ENCODE measurements at places on chromosomes 7 and 10. TPM values are rescaled to one million over a fixed set of nuclear protein-coding genes. Genes with fewer than 3 reads are reported as not detected.

DNA sequence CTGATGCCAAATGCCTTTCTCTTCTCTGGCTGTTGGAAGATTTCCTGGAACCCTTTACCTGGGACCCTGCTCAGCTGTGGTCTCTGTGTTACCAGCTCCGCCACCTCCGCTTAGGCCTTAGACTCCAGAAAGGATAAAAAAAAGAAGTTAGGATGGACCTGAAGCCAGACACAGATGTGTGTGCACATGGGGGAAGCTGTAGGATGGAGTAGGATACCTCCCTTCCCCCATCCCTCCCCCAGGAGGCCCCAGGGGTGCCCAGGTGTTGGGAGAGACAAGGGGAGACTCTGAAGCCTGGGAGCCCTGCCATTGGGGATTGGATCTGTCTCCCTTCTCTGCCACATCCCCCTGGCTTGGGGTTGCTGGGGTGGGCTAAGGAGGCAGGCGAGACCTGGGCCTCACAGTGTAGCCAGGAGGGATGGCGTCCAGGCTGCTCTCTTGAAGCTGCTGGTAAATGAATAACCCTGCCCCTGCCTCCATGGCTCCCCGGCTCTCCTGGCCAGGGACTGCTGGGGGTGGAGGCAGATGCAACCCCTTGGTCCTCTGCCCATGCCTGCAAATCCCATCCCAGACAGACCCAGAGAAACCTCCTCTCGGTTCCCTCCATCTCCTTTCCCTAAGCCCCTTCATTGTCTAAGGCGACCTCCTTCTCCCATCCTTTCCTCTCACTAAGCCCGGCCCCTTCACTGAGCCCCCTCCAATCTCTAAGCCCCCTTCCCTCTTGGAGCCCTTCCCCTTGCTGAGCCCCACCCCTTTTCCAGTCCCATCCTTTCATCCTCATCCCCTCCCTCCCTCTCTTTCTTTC lies 8.0 kb downstream of the CLDN3 start:
- no peak for DNase-seq
- H3K27ac ChIP-seq = no peak overlapping the region
- no peak overlapping the region for H3K4me3 ChIP-seq
- H3K27me3 ChIP-seq = no peaks in the 10 kb centered on the region
- no peaks in the 10 kb centered on the region for H3K36me3 ChIP-seq

GRCh38 chr7:11960621-11961020 lies 128.6 kb upstream of the THSD7A start:
- H3K4me3 ChIP-seq = no peak overlapping the region
- H3K4me1 ChIP-seq = no peaks in the 10 kb centered on the region
- no peaks in the 10 kb centered on the region for H3K27me3 ChIP-seq

- H3K36me3 ChIP-seq = no peaks in the 10 kb centered on the region
- DNase-seq = no peak
- H3K4me3 ChIP-seq = no peak overlapping the region
- no peaks in the 10 kb centered on the region for H3K4me1 ChIP-seq
Observed at GRCh38 chr10:91103384-91104192, 116.9 kb upstream of the PCGF5 start.

DNA sequence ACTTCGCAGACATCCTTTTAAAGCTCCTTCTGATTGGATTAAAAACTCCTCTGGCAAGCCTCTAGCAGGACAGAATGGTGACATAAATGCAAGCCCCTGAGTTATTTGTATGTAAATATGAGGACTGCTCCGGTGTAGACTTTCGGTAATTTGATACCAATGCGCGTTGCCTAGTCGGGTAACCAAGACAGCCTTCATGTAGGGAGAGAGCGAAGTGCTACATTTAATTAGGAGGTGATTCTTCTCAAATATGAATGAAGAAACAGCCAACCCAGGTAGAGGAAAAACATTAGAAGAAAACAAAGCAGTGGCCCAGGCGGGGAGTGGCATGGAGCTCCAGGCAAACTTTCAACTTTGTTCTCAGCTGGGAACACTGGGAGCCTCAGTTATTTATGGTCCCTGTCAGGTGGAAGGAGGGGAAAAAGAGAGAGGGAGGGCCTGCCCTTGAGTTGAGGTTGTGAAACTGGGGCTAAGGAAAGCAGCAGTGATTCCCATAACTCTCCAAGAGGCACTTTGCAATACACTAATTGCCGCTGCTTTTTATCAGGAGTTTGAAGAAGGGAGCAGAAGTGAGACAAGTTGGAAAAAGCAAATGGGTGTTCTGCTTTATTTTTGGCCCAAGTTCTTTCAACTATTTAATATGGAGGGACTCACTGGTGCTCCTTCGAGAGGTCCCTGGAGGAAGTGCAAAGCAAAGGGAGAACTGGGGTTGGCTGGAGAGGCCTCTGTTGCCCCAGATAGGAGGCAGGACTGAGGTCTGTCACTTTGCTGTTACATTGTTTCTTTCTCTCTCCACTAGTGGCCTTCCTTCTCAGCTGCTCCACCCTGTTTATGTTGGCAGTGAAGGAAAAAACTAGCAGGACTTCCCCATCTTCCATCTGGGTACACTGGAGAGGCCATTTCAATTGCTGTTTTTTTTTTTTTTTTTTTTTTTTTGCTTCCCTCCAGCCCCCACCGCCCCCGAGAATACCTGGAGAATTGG lies 234.6 kb upstream of the CCDC6 start:
- no peaks in the 10 kb centered on the region for H3K27me3 ChIP-seq
- H3K36me3 ChIP-seq = no peaks in the 10 kb centered on the region
- peaks cover 24% of the 10 kb centered on the region for H3K4me1 ChIP-seq

CHST3 gene
- 26.0 TPM for total RNA-seq

- no peak overlapping the region for H3K27ac ChIP-seq
- peaks cover 21% of the 10 kb centered on the region for H3K4me1 ChIP-seq
- no peaks in the 10 kb centered on the region for H3K27me3 ChIP-seq
- no peak overlapping the region for H3K4me3 ChIP-seq
- DNase-seq = no peak
Observed at GRCh38 chr10:117140525-117140902, 2.4 kb upstream of the VAX1 start.

DNA sequence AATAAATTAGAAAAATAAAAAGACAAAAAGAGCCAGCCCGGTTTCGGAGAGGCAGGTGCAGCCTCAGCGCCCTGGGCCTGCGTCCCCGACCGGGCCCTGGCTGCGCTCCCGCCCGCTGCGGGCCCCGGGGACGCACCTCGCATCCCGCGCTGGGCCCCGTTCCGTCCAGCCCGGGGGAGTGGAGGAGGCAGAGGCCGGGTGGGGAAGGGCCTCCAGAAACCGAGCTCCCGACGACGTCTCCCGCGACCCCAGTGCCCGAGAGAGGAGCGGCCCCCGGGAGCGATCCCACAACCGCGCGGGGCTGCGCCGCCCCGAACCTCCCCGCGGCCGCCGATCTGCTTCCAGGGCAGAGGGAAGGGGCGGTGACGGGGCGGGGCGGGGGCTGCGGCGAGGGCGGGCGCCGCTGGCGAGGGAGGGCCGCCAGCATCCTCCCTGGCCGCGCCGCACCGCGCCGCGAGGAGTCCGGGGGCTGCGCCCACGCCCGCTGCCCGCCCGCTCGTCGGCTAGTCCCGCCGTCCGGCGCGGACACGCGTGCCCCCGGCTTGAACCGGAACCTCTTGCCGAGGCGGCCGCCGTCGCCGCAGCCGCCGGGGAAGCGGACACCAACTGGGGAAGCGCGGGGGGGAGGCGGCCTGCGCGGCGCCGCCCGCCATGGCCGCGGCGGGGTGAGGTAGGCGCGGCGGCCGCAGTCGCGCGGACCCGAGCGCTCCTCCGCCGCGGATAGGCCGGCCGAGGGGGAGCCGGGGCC lies at the start of gene CCNY:
Gene CCNY (plus strand): TSS at position 426 of the 748 bp plus-strand sequence. CDS start 545 bp downstream, outside the sequence.
- no peaks in the 10 kb centered on the region for H3K27me3 ChIP-seq
- H3K4me3 ChIP-seq = peak within 1 kb of the TSS; percentile 99
- H3K36me3 ChIP-seq = no peaks in the 10 kb centered on the region
- no peak for DNase-seq

DNA sequence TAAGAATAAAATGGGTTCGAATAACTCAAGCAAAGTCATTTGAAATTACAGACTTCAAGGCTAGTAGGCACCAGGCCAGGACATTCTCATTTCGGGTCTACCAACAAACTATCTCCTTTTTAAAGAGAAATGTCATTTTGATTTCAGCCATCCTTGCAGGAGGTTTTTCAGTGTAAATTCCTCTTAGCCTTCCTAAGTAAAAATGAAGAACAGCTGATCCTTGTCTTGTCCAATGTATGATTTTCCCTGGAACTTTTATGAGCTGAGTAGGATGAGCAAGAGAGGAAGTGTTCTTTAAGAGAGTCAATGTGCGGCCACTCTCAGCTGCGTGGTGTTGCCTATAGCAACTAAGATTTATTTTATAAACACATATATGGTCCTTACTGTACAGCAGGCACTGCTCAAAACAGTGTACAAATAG lies 110.1 kb downstream of the PLCE1 start:
- no peaks in the 10 kb centered on the region for H3K27me3 ChIP-seq
- no peaks in the 10 kb centered on the region for H3K36me3 ChIP-seq
- DNase-seq = no peak
- no peak overlapping the region for H3K4me3 ChIP-seq

DNA sequence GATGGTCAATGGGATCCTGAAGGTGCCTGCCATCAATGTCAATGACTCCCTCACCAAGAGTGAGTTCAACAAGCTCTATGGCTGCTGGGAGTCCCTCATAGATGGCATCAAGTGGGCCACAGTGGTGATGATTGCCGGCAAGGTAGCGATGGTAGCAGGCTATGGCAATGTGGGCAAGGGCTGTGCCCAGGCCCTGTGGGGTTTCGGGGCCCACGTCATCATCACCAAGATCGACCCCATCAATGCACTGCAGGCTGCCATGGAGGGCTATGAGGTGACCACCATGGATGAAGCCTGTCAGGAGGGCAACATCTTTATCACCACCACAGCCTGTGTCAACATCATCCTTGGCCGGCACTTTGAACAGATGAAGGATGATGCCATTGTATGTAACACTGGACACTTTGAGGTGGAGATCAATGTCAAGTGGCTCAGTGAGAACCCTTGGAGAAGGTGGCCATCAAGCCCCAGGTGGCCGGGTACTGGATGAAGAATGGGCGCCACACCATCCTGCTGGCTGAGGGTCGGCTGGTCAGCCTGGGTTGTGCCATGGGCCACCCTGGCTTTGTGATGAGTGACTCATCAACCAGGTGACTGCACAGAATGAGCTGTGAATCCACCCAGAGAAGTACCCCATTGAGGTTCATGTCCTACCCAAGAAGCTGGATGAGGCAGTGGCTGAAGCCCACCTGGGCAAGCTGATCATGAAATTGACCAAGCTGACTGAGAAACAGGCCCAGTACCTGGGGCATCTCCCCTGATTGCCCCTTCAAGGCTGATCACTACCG lies 63.0 kb upstream of the ANTXRL start:
- H3K27ac ChIP-seq = no peak overlapping the region
- no peaks in the 10 kb centered on the region for H3K4me1 ChIP-seq

- no peak overlapping the region for H3K4me3 ChIP-seq
- no peak for DNase-seq
- no peaks in the 10 kb centered on the region for H3K36me3 ChIP-seq
- H3K4me1 ChIP-seq = no peaks in the 10 kb centered on the region
Observed at GRCh38 chr7:40356312-40356711, 221.5 kb downstream of the SUGCT start.

MACC1 gene
- 6.9 TPM for total RNA-seq

OPN4 gene
- not detected for total RNA-seq

LRMDA gene
- 22.6 TPM for total RNA-seq

DNA sequence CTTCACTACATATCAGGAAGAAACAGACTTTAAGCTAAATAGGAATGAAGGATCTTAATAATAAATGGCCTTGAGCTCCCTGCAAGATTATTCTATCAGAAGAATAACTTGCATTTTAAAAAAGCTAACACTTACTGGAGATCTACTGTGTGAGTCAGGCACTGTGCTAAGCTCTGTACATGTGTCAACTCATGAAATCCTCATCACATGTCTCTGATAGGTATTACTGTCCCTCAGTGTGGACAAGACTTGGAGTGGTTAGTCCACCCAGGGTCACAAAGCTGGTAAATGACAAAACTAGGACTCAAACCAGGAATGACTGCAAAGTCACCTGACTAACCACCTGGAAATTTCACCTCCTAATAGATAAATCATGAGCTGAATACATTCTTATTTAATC lies 57.1 kb upstream of the KCTD7 start:
- no peak overlapping the region for H3K4me3 ChIP-seq
- no peaks in the 10 kb centered on the region for H3K36me3 ChIP-seq
- H3K27me3 ChIP-seq = no peaks in the 10 kb centered on the region
- no peak for DNase-seq
